ENCODE measurements at places on chromosomes 5 and 9.

- DNase-seq, result no peak
These were observed 54.3 kb upstream of the ZSWIM6 start for GRCh38 chr5:61277781-61278180.

GRCh38 chr5:68798877-68799843 is 294.7 kb upstream of the SLC30A5 start:
- DNase-seq, result no peak

- DNase-seq, result no peak
These were observed 16.9 kb downstream of the ZNF189 start for GRCh38 chr9:101415578-101415977.

GRCh38 chr5:172877466-172878260 is 43.6 kb downstream of the ERGIC1 start:
- no peak for DNase-seq

- peak; percentile 35 for DNase-seq
These were observed 129.8 kb downstream of the SLC12A2 start for GRCh38 chr5:128213340-128213739.

Data from stimulated activated CD4-positive, alpha-beta T cell treated with anti-CD3 and anti-CD28 coated beads, Interleukin-2, amount 100 ng/mL, for 48 hours (primary cell).